ENCODE measurements at places on chromosomes 13 and 19.

DNA sequence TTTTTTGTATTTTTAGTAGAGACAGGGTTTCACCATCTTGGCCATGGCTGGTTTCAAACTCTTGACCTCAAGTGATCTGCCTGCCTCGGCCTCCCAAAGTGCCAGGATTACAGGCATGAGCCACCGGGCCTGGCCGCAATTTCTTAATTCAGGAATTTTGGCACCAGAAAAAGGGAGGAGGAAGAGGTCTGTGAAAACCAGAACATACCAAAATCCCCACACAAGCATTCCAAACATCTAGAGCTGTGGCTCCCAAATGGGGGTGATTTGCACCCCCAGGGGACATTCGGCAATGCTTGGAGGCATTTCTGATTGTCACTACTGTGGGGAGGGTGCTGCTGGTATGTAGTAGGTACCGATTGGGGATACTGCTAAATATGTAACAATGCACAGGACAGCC, 40.2 kb upstream of the ABCC4 start:
- no peak for DNase-seq

DNA sequence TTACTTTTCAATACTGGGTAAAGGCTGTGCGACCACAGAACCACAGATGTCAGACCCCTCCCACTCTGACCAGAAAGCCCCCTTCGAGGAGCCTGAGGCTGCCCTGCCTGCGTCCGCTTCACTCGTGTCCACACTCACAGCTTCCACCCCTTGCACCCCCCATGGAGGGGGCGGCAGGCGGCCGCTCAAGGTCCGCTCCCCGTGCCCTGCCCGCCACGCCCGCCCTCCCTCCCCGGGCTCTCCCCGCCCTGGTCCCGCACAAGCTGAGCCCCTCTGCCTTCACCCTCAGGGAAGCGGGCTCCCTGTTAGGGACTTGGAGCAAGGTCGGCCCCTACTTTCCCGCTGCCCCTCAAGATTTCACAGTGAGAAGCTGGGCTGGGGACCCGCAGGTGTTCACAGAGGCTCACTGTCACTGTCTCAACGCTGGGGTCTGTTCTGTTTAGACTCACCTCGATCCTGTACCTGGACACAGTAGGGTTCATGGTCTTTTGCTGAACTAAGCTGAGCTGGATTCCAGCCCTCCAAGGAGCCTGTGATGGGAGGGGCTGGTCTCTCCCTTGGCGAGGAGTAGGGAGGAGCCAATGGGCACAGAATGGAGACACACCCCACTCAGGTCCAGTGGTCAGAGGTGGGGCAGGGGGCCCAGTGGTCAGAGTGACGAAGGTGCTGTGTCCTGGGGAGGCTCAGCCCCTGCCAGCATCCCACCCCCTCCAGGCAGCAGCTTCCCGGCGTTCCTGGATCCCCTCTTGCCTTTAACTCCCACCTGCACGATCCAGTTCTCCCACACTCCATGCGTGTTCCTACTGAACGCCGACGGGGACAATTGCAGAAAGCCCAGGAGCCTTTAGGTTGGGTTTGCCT, 69.5 kb downstream of the SPACA7 start:
- no peak for DNase-seq

GRCh38 chr13:85632526-85633195, 166.6 kb downstream of the SLITRK6 start:
- no peak for DNase-seq

DNA sequence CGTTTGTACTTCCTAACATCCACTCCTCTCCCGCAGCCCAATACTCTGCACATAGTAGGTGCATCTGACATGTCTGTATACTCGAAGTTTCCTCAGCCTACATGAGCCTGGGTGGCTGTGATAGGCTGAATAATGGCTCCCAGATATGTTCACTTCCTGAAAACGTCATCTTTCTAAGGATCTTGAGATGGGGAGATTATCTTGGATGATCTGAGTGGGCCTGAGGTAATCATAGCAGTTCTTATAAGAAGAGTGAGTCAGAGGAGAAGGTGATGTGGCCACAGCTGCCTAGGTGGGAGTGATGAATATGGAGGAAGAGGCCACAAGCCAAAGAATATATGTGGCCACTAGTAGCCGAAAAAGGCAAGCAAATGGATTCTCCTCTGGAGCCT, 84.2 kb downstream of the AKAP11 start:
- no peak for DNase-seq

GRCh38 chr13:110925023-110925612, 10.2 kb upstream of the ANKRD10 start:
- DNase-seq = no peak

Data from T1000 (cell line).